ENCODE measurements at places on chromosomes 11 and 22.

GRCh38 chr11:61041755-61042518 is 60.4 kb upstream of the CD5 start:
- peak; percentile 91 for DNase-seq

DNA sequence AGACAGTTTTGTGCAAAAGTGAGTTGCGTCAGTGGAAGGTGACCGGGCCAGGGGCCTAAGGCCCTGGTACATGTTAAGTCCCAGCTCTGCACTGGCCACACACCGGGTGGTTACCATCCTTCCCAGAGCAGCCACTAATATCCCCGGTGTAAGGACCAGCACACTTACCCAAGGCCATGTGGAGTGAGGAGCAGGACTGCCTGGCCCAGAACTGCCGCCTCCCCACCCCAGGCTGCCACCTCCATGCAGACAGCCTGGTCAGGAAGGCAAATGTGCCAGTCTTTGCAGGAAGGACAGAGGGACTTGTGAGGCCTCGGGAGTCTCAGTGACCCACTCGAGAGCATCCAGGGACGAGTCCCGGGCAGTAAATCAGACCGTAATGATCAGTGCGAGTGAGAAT is 102.9 kb downstream of the MORC2 start:
- no peak for DNase-seq

DNA sequence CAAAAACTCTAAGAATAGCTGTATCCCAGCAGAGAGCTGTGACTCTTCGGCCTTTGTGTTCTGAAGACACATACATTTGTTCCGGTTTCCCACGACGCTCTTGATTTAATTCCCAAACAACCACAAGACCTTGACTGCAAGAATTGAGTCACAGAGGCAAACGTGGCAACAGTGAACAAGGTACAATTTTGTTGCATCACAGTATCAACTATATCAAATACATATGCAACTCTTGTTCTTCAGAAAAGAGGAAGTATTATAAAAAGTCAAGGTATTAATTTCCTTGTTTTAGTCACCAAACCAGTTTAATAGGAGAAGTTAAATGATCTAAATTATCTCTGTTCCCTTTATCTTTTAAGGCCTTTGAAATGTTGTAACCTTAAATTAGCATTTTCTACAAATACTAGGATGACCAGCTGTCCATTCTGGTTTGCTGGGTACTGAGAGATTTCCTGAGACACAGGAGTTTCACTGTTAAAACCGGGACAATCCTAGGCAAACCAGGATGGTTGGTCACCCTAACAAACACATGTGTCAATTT is 11.1 kb downstream of the HPS5 start:
- no peak for DNase-seq

- DNase-seq: no peak
Observed at GRCh38 chr11:124812876-124813275, 12.7 kb upstream of the MSANTD2 start.

- no peak for DNase-seq
Observed at GRCh38 chr11:118837868-118838267, 45.8 kb upstream of the CXCR5 start.

- DNase-seq: no peak
Observed at GRCh38 chr22:24969560-24970301, 17.2 kb downstream of the KIAA1671 start.
